ENCODE measurements at places on chromosomes 2 and 18.

DNA sequence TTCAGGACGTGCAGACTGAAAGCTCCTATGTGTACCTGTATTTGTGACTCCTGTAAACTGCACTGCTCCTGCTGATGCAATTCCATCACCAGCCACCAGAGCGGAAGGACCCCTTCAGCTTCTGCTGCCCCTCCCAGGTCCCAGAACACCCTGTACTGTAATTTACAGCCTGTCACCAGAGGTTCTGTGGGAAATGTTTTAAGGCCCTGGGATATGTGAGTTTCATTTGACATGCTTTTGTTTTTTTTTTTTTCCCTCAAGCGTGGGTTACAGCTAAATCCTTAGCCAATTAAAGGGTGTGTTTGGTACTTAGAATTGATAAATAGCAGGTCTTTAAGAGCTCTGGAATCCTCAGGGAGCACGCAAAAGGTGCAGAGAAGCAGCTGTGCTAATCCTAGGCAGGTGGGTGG, 79.4 kb downstream of the KCTD1 start:
- DNase-seq: no peak

- no peak for DNase-seq
Observed at GRCh38 chr18:48142994-48143393, 212.5 kb upstream of the SMAD2 start.

- DNase-seq: peak; percentile 62
Observed at GRCh38 chr18:50590593-50590992, 30.7 kb downstream of the MAPK4 start.

- DNase-seq: no peak
Observed at GRCh38 chr2:233853883-233854240, 473 bp downstream of the HJURP start.

- DNase-seq: no peak
Observed at GRCh38 chr2:168495524-168495923, 39.5 kb downstream of the CERS6 start.

GRCh38 chr2:222423632-222424275, 589 bp upstream of the SGPP2 start:
- no peak for DNase-seq

GRCh38 chr2:186771850-186772463, 77.0 kb downstream of the ZSWIM2 start:
- no peak for DNase-seq

- DNase-seq: no peak
Observed at GRCh38 chr2:144211826-144212225, 308.1 kb downstream of the ZEB2 start.

- no peak for DNase-seq
Observed at GRCh38 chr2:241774419-241775222, 2.0 kb upstream of the GAL3ST2 start.
